Stimulated activated CD4-positive, alpha-beta T cell treated with anti-CD3 and anti-CD28 coated beads, Interleukin-12 subunit alpha, Interleukin-12 subunit beta, amount 100 ng/mL, for 4 hours (primary cell): ENCODE measurements at places on chromosomes 13 and 19.
A peak's percentile ranks its signal among the peaks of the same experiment; 100 is the strongest.

DNA sequence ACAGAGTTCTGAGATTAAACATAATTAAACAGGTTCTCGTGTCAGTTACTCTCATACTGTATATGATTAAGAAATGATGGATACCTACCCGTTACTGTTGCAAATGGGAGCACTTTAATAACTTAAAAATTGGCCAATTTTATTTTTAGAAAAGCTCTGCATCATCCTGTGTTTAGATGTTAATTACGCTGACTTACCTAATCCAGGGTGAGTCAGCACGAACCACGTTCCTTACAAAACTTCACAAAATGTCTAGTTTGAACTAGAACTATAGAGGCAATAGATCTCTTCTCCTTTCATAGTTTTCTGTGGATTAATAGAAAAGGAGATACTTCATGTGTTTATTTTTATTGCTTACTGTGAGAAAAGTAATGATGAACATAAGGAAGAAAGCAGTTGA lies 363.9 kb downstream of the MYO16 start:
- no peak for DNase-seq

- DNase-seq: no peak
These were observed 13.7 kb downstream of the BCAT2 start for GRCh38 chr19:48797103-48797502.

DNA sequence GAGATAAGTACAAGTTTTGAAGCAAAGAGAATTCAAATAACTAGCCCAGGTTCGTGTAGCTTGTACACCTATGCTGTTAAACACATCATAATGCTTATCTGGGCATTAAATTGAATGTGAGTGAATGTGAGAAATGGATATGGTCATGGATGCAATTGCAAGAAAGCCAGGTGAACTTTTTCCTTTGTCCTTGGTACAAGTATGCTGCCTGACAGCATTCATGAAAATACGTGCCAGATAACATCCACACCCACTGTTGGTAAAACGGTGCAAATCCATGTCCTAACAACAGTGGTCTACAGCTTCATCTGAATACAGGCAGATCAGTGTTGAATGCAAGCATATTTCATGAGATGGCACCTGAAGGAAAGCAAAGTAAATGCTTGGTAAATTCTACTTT lies 122.2 kb downstream of the STOML3 start:
- DNase-seq: no peak

GRCh38 chr19:1070576-1070930 lies 3.6 kb downstream of the ARHGAP45 start:
- no peak for DNase-seq

- DNase-seq: no peak
These were observed 517.7 kb downstream of the MYO16 start for GRCh38 chr13:109146912-109147647.

DNA sequence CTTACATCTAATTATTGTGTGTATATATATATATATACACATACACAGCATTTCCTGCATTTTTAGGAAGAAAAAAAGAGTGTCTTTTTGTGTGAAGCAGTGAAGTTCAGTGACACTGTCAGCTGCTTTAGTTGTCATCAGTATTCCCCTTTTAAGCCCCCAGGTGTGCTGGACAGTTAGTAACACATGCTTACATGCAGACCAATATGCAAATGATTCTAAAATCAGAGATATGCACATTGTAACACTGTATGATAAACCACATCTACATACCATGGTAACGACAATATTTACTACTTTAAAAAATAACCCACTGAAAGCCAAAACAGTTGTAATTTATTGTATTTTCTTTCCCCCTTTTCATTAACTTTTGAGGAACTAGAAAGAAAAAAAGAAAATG lies 16.8 kb downstream of the LHFPL6 start:
- DNase-seq: no peak

DNA sequence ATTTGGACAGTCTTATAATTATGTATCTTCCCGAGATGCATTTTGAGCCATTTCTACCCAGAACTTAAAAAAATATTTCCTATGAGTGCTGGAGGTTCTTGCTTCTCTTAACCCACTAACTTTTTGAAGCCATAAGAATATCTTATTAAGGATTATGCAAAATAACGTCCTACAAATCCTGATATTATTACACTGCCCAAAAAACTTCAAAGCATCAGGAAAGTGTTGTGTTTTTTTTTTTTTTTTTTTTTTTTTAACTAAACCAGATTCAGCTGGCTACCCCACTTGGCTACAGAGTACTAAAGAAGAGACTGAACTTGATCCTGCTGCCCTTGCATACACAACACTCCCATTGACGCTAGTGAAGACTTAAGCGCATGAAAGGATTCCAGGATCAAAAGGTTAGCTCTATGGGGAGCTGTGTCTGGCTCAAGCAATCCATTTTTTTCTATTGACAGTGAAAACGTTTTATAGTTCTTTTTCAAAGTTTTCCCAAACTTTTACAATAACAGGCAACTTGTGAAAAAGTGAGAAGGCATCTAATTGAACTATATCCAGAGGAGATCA lies 141.4 kb downstream of the KCNRG start:
- DNase-seq: no peak

- no peak for DNase-seq
These were observed 89.5 kb upstream of the RFC3 start for GRCh38 chr13:33728271-33729037.

DNA sequence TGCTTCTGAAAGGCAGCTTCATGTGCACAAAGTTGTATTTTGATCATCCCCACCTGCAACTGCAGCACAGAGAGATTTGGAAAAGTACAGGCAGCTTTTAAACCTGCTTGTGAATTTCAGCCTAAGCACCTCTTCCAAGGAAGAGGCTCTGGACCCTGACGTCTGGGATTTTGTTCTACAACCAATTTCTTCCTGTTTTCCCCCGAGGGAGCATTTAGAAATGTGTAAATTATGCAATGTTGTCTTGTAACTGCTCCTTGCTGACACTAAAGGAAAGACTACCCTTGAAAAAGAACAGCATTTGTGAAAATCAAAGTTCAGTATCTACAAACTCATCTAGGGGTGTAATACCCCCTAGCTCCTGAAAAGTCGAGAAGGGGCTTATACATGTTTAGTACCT lies 15.4 kb downstream of the MED26 start:
- no peak for DNase-seq

DNA sequence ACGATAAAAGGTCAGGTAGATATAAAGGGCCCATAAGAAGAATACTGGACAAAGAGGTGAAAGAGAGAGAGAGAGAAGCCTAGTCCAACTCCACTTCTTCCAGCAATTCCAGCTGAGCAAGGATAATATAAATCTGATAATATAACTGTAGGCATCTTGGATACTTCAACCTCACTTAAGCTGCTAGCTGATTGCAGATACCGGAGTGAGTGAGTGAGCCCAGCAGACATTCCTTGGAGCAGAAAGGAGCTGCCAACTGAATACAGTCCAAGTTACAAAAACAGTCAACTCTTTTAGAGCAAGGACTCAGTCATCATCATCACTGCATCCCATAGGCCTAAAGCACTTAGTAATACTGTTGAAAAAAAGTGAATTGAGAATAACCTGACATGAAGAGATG lies 387.6 kb downstream of the SLITRK6 start:
- no peak for DNase-seq

DNA sequence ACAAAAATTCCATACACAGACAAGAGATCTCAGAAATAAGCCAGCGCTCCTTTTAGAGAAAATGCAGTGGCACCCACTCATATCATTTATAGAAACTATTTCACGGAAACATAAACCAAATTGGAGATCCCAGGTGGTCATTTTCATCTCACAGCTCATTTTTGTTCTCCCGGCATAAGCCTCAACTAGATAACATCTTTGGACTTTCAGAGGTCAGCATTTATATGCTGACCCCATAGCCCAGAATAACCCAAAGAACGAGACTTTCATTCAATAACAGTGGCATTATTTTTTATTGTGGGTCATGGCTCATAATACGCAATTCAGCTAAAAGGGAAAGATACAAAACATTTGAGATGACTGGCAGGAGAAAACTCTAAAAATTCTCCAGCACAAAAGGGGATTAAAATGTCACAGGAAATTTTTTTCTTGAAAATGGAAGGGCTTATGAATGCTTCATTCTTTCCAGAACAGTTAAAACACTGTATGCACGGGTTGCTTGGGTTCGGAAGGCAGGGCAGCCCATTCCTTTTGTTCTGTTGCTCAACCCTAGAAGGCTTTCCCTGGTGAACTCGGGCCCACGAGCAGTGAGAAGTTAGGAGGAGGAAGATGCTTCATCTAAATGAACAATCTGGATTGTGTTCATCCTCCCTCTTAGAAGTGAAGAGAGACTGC lies 24.0 kb downstream of the STARD13 start:
- DNase-seq: no peak

DNA sequence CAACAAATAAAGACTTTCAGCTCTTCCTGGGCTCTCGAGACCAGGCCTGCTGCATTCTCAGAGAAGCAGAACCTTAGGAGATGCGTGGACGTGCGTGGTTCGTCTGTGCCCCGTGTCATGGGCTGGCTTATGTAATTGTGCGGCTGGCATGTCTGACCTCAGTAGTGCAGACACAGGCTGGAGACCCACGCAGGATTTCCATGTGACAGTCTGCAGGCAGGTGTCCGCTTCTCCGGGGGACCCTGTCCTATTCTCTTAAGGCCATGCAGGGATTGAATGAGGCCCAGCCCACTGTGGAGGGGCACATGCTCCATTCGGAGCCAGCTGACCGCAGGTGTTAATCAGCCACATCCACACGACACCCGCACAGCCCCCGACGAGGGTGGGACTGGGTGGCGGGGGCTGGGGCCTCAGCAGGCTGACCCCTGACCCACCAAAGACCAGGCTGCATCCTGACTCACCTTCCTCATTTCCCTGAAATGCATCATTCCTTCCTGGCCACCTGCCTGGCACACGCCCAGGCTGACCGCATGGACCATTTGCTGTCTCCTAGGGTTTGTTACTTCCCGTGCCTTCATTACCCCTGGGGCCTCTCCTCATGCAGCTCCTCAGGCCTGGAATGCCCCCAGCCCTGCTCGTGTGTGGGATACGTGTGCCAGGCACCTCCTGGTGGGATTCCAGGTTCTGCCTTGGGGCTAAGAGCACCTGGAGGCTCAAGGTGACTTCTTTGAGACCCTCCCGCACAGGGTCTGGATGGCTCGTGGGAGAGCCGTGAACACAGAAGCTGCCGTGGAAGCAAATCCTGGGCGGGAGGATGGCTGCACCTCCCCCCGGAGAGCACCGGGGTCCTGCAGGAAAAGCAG lies 10.7 kb upstream of the MCF2L start:
- no peak for DNase-seq

- peak; percentile 13 for DNase-seq
These were observed 467 bp downstream of the LAMP1 start for GRCh38 chr13:113297370-113298042.

DNA sequence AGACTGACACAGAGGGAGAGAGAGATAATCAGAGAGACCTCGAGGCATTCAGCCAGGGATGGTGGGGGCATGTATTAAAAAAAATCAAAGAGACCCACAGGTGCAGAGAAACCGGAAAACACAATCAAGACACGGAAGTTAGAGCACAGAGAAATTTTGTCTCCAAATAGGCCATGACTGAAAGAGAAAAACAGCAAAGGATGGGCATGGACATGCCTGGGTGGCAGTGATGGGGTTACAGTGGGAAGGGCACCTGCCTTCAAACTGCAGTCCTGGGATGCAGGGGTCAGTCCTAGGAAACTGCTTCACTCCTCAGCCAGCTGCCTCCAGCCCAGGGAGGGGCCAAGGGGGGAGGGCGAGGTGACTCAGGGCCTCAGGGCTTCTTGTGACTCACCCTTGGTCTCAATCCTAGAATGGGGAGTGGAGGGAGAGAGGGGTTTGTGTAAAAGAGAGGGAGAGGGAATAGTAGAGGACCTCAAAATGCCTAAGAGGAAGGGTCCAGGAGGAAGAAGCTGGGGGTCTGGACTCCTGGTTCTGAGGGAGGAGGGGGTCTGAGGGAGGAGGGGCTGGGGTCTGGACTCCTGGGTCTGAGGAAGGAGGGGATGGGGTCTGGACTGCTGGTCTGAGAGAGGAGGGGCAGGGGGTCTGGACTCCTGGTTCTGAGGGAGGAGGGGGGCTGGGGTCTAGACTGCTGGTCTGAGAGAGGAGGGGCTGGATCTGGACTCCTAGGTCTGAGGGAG lies 3.6 kb upstream of the KCNN4 start:
- peak; percentile 65 for DNase-seq

- no peak for DNase-seq
These were observed 8.6 kb downstream of the TLE2 start for GRCh38 chr19:3020321-3020960.

DNA sequence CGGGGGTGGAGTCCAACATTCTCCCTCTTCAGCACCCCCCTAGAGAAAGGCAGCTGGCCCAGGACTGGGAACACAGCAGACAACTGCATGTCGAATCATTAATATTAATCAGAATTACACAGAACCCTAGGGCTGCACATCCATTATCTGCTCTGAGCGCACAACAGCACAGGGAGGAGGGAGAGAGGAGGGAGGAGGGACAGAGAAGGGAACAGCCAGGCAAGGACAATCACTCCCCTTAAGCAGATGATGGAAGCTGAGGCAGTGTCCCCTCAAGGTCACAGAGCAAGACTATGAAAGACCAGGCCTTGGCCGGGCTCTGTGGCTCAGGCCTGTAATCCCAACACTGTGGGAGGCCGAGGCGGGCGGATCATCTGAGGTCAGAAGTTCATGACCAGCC lies 25.7 kb downstream of the TLE6 start:
- DNase-seq: no peak

DNA sequence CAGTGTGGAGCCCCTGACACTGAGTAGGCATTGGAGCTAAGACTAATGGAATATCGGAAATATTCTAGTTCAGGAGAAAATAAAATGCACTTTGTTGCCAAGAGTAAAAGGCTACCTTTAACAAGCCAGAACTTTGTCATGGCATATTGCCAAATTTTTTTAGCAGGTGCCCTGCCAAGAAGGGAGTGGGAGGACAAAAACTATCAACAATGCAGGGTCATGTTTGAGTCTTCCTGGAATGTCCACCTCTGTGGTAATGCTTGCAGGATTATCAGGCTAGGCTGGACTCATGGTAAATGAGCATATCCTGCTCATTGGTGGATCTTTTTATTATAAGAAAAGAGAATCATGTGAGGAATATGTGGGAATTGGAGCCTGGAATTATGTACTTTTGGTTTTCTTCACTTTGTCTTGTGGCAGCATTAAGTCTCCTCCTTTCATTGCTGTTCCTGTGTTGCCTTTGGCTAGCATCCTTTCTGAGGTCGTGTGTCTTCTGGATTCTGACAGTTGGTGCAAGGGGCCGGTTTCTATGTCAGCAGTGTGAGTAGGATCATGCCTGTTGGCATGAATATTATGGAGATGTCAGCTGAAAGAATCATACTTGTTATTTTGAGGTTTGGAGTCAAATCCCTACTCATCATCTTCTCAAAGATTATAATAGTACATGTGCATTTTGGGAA lies 122.9 kb upstream of the SPRY2 start:
- no peak for DNase-seq

DNA sequence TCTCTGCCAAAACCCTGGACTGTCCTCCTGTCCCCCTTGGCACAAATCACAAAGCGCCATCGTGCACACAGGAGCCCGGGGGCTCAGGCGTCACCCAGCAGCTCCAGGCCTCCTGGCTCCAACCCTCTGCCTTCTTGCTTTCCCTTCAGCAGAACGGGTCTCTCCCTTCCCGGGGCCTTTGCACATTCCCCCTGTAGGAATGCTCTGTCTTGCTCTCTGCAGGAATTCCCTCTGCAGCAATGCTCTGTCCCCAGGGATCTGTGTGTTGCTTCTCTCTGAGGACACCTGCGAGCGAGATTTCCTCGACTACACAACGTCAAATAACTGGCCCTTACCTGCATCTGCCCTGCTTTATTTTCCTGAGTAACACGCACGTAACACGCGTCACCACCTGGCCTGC lies 13.3 kb upstream of the RASA3 start:
- DNase-seq: no peak

- DNase-seq: no peak
These were observed 487.6 kb downstream of the COG6 start for GRCh38 chr13:40143106-40143505.
